ENCODE measurements at places on chromosomes 4 and X. TPM values are rescaled to one million over a fixed set of nuclear protein-coding genes. Genes with fewer than 3 reads are reported as not detected.

GRCh38 chr4:82261084-82261483, 112.7 kb downstream of the HNRNPD start:
- no peak for DNase-seq

GPC4 gene
- 28.1 TPM for total RNA-seq

GPR82 gene
- total RNA-seq: not detected

MAGEC1 gene
- not detected for total RNA-seq

DNA sequence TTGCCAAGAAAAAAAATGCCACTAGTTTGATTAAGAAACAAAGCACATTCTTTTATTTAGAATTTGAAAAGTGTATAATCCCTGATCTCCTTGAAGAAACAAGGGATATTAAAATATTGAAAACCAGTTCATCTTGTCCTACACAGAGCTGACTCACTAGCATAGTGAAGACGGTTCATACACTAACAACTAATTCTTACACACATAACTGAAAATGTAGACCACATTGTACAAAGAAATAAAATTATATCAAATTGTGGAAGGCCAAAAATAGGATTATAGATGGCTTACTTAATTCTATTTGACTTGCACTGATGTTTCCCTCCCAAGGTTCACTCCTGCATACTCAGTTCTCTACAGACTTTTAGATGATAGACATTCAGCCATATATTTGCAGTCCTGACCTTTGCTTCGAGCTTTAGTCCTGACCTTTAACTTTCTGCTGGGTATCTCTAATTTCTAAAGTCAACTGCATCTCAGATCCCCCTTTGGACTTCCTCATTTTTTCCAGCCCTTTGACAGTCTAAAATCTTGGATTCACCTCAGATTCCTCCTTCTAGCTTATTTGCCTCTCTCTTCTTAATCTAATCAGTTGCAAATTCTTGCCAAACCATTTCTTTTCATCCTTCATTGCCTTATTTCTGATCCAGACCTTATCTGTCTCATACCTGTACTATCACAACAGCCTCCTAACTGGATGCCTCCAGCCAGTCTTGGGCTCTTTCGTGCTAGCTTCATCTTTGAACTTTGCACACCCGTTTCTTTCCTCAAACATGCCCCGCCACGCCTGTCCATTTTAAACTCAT, 4.5 kb upstream of the WWC2 start:
- no peak for DNase-seq

DNA sequence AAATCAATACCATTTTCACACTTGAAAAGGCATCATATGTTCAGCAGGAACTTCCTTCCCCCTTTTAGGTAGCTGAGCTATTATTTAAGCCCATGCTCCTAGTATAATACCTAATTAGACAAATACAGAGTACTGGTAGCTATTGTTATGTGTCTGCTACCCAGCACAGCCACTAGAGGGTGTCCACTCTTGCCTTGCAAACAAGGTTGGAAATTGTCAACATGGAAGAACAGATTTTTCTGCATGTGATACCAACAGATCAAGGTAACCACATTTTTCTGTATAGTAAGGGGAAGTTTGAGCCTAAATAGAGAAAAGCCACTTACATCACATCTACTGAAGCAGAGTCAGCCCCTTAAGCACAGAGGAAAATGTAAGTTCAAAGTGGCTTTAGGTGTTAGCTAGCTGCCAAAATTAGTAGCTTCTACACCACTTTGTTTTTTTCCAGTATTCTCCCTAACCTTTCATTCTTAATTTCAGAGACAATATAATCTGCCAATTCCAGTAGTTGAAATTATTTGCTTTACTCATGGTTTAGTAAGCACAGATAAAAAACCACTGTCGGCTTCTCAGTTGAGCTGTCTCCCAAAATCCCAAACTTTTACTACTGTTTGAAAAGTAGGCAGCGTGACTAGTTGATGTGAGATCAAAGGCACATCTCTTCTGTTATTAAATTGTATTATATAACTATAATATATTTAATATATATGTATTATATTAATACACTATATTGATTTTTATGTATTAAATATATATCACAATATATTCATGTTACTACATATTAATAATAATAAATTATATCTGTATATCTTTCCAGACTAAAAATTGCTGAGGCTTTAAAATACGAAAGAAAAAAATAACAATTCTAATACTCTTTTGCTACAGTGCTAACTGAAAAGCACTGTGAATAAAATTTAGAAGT, 38.2 kb downstream of the EDNRA start:
- DNase-seq: peak; percentile 45

ARAF gene
- 5.8 TPM for total RNA-seq

BANK1 gene
- total RNA-seq: not detected

DNA sequence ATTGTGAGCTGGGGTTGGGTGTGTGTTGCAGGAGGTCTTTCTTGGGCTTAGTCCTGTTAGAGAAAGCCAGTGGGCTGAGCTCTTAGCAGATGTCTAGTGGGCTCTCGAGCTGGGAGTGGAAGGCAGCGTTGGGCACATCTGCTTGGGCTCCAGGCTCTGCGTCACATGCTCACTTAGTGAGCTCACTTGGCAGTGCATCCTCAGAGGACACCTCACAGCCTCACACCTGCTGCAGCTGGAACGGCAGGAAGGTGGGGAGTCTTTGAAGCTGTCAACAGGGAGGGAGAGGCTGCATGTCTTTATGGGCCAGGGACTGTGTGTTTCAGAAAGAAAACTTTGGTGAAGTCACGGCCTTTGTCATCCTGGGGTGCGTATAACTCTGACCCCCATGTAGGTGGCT, 82.2 kb downstream of the PSAPL1 start:
- no peak for DNase-seq

DNA sequence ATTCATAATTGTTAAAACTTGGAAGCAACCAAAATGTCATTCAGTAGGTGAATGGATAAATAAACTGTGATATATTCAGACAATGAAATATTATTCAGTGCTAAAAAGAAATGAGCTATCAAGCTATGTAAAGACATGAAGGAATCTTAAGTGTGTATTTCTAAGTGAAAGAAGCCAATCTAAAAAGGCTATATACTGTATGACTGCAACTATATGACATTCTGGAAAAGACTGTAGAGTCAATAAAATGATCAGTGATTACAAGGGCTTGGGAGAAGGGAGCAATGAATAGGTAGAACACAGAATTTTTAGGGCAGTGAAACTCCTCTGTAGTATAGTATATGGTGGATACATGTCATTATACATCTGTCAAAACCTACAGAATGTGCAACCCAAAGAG, 139.9 kb downstream of the FRYL start:
- no peak for DNase-seq

KCND1 gene
- total RNA-seq: 0.44 TPM

CHRNA9 gene
- total RNA-seq: not detected

LINC00632 gene
- not detected for total RNA-seq

- DNase-seq: no peak
These were observed 462.3 kb downstream of the DMD start for GRCh38 chrX:32749070-32749469.

NSUN7 gene
- not detected for total RNA-seq

DNA sequence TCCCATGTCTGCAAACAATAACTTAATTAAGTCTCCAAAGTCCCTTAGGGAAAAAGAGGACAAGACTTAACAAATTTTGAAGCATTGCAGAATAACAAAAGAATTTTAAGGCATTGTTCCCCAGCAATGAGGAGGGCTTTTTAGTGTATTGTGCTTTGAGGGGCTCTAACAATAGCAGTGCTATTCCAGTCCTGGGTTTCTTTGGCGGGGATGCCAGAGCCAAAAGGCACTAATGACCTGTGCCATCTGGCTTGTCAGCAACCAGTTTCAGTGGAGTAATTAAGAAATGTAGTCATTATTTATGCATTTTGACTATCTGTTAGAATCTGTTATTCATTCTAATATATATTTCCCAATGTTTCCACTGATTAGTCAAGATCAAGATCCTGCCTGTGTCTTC, 575.4 kb downstream of the SPRY1 start:
- no peak for DNase-seq

PABPC4L gene
- total RNA-seq: 1.1 TPM

DNA sequence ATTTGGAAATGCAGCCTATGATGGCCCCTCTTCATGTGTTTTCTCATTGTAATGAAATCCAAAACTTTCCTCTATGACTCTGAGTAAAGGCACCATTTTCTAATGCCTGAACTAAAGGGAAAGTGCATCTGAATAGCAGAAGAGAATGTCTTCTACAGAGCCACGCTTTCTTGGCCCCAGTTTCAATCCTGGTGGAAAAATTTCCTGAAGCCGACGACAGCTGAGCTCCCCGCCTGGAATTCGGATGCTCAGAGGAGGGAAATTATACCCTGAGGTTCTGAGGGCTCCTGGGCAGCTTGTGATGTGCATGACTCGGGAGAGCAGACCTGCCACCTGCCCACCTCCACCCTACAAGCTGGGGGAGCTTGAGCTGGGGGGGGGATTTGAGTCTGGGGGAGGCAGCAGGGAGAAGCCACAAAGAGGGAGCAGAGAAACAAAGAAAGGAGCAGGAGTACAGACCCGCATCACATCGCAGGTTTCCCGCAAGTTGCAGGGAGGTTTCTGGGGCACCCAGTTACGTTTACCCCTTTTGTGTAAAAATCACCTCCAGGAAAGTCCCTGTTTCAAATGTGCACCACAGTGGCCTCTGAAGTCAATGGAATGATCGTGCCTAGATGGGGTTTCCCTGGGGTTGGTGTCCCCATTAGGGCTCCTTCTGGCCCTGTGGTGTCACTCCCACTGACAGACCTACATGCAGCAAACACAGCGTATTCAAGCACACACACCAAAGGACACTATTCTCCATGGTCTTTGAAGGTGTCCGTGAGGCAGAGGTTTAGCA, 145.6 kb upstream of the RBPJ start:
- peak; percentile 22 for DNase-seq

KCNE5 gene
- not detected for total RNA-seq

GRCh38 chr4:88690355-88690754, 7.3 kb downstream of the NAP1L5 start:
- no peak for DNase-seq

DNA sequence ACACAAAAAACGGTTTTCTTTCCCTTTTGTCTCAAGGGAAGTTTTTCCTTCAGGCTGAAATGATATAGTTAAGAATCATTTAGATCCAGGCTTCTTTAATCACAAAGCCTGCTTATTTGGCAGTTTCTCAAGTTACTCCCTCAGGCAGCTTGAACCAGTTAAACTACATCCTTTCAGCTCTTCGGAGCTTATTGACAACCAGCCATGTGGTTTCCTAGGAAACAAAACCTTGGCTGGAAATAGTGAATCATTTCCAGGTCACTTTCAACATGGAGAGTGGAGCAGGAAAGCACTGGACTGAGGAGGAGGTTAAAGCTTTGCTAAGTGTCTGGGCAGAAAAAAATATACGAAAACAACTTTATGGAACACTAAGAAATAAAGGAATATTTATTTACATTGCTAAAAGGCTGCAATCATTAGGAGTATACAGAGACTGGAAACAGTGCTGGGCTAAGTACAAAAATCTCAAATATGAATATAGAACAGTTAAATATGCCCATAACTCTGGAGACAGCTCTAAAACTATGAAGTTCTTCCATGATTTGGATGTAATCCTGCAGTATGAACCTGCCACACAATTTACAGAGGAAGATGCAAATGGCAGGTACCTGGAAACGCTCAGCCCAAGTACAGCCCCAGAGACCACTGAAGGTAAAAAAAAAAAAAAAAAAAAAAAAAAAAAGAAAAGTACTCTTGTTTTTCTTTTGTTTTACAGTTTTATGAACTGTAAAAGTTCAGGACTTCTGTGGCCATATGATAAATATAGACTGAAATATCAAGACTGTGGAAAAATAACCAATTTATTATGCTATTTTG, 23.2 kb upstream of the AASDH start:
- peak; percentile 97 for DNase-seq

Measured in G401 (cell line).